ENCODE measurements at places on chromosomes 6 and 20.

DNA sequence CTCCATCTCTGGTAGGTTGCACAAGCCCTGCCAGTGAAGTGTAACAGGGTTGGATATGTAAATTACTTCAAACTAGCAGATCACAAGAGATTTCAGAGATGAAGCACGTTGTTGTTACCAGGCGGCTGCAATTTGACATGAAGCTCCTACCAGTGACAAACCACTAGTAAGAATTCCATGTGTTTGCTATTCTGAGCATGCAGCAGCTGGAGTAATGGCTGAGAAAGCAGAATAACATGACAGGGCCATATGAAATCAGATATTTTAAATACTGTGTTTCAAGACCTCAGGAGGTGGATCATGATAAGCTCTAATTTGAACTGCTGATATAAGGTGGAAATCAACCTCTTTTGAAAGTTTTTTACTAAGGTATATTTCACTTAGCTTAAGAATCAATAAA lies 11.4 kb downstream of the RIN2 start:
- no peak for DNase-seq

GRCh38 chr6:79824202-79824601 lies 123.2 kb downstream of the ELOVL4 start:
- no peak for DNase-seq

DNA sequence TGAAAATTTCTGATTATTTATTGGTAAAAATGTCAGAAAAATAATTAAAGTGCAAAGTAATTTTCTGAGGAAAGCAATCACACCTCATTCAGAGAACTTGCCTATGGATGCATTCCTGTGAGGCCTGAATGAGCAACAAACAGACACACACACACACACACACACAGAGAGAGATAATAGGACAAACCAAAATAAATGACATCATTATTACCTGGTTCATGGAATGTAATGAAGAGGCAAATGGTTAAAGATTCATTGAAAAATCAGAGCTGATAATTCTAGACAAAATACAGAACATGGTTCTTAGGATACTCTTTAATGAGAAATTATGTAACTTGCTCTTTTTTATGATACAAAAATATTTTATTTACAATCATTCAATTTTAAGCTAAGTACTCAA lies 490.6 kb upstream of the POU3F2 start:
- no peak for DNase-seq

DNA sequence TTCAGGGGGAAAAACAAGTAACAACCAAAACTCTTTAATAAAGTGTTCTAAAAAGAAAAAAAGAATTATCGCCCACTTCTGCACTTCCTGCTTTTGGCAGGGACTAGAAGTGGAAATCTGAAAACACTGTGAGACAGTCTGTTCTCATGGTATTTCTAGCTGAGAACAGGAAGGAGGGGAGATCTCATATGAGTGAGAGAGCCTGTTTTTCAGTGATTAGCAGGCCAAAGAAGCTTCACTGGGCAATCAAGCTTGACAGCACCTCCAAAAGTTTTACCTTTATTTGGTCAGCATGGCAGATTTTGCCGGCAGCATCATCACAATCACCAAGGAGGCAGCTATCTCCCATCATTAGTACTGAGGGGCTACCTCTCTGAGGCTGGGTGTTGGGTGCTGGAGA lies 79.5 kb upstream of the ATXN1 start:
- DNase-seq = no peak

DNA sequence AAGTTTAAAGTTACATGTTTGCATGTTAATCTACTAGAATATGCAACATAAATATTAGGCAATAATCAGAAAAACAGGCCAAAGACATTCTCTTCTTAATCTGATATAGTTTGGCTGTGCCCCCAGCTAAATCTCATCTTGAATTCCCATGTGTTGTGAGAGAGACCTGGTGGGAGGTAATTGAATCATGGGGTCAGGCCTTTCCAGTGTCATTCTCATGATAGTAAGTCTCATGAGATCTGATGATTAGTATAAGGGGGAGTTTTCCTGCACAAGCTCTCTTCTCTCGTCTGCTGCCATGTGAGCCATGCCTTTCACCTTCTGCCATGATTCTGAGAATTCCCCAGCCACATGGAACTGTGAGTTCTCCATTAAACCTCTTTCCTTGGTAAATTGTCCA lies 1241.7 kb upstream of the ADGRB3 start:
- DNase-seq = no peak

DNA sequence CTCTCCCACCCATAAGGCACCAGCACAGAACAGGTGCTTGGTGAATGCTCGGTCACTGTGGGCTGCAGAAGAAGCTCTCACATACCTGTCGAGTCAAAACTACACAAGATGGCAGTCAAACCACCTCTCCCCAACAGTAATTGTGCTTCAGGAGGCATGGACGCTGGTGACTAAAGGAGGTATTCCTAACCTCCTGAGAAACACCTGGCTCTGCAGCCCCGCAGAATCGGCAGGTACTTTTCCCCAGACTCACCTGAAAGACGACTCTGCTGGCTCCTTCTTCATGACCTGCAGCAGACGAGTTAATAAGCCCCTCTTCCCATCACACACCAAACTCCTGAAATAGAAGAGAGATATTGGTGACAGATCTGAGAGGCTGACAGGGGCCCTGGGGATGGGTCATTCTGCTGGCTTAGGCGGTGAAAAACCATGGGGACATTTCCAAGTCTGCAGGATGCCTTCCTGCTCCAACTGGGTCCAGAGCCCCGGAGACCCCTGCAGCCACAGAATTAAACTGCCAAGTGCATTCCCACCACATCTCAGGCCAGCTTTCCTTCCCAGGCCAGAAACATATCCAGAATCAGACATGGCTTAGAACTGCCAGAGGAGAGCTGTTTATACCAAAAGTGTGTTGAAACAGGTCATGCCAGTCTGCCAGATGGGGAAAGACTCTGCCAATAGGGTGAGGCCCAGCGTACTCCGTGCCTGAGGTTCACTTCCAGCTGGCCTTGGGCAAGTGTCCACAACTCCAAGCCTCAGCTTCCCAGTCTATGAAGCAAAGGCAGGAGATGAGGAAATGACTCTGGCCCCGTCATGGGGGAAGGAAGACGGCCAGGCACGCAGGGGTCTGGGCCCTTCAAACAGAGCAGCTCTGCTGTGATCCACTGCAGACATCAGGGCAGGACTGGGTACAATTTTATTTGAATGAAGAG lies 53.0 kb downstream of the MYH7B start:
- DNase-seq = no peak

DNA sequence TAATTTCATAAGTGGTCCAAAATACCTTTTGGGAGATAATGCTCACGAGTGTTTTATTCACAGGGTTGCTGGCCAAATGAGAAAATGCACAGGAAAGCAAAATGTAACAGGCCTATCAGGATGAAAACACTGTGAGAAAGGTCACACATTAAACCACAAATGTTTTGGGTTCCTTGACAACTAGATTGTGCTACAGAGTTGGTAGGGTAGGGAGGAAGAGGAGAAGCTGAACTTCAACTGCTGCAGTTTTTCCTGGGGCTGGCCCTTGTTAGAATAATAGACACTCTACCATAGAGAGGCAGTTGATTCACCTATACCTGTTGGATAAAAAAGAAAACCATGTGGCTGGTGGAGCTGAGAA lies 28.1 kb upstream of the PAQR8 start:
- DNase-seq = peak; percentile 30

GRCh38 chr20:50034567-50035180 lies 51.9 kb downstream of the SNAI1 start:
- DNase-seq = peak; percentile 98

DNA sequence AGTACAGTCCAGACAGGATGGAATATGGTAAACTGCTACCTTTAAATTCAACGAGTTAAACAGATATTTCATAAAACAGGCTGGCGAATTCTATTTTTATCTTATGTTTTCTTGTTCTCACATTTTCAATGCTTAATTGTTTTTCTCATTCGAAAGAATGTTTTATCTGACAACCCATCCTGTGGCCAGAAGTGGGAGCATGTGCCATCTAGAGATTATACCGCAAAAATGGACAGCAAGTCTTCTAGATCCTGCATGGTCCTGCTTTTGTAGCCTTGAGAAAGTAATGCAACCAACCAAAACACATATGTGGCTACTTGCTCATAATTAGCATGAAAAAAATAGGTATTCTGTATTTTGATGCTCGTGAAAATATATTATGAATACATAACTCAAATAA lies 30.7 kb downstream of the TUBB2B start:
- no peak for DNase-seq

GRCh38 chr6:32460528-32460927 lies 20.8 kb downstream of the HLA-DRA start:
- no peak for DNase-seq

GRCh38 chr20:19867074-19867473 lies 109.0 kb downstream of the RIN2 start:
- DNase-seq = peak; percentile 26

GRCh38 chr6:36110863-36111262 lies 19.4 kb upstream of the MAPK13 start:
- DNase-seq = no peak

DNA sequence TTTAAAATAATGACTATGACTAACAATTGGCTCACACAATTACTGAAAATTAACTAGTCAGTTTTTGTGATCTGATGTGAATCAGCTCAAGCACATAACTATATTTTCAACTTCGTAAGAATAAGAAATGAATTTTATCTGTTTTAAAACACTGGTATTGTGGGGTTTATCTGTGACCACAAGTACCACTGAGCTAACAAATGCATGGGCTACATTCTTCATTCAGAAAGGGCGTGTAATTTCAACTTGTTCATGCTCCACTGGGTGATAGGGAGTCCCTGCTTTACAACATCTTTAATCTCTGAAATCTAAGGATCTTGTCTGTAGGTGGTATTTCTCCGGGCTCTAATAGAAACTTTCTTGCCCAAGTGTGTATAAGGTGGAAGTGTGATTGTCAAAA lies 1311.5 kb upstream of the GJE1 start:
- DNase-seq = no peak

DNA sequence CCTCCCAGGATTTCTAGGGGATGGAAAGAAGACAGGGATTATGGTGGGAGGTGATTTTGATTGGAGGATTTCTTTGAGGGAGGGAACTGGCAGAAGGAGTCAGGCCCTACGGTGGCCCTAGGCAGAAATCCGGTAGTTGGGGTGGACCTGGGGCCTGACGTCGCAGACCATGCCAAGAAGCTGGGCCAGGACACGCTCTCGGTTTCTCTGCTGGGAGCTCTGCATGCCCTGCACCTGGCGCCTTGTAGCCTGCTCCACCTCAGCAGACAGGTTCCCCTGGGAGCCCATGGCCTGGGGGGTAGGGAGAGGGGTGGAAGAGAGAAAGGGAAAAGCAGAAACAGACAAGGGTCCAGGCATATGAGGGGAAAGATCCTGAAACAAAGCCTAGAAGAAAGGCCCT lies 1.1 kb downstream of the ATP6V1G2 start:
- DNase-seq = no peak

GRCh38 chr20:11624704-11625103 lies 293.0 kb upstream of the BTBD3 start:
- no peak for DNase-seq

GRCh38 chr6:111774346-111774703 lies 98.9 kb downstream of the FYN start:
- peak; percentile 39 for DNase-seq
